ENCODE measurements at places on chromosomes 5 and 9. TPM values are rescaled to one million over a fixed set of nuclear protein-coding genes. Genes with fewer than 3 reads are reported as not detected.

The TERT gene
- not detected for total RNA-seq

The PCDHA6 gene
- total RNA-seq = 24.8 TPM

The FAXDC2 gene
- total RNA-seq = 7.2 TPM

The ENTREP1 gene
- 1.4 TPM for total RNA-seq

The NUTM2F gene
- total RNA-seq = not detected

The TMEM232 gene
- 19.3 TPM for total RNA-seq

The SLC25A2 gene
- not detected for total RNA-seq

The CCDC152 gene
- 12.9 TPM for total RNA-seq

The ZFP2 gene
- 9.4 TPM for total RNA-seq

DNA sequence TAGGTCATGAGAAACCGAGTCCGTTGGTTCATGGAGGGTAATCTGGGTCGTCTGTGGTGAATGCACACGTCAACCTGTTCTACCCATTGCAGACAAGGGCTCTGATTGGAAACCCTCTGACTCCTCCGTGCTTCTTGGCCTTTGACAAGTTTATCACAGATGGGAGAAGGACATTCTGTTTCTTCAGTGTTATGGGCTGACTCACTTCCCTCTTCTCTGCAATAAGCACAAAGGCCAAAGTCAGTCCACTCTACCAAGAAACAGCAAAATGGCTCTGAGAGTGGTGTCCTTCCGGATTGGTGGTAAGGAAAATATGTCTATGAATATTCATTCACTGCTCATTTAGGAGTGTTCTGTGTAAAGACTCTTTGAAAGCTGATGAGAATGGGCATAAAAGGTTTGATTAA lies 89.3 kb downstream of the FEM1C start:
- no peak for DNase-seq

GRCh38 chr5:97576956-97577355 lies 393.9 kb upstream of the RIOK2 start:
- no peak for DNase-seq

GRCh38 chr9:125398243-125398642 lies 136.6 kb downstream of the GAPVD1 start:
- DNase-seq = no peak

DNA sequence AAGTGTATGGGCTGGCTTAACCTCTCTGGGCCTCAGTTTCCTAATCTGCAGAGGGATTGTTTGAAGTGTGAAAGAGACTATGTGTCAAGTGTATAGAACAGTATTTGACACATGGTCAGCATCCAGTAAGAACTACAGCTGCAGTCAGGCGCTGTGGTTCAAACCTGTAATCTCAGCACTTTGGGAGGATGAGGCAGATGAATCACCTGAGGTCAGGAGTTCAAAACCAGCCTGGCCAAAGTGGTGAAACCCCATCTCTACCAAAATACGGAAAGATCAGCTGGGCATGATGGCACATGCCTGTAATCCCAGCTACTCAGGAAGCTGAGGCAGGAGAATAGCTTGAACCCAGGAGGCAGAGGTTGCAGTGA lies 31.9 kb upstream of the STING1 start:
- no peak for DNase-seq

DNA sequence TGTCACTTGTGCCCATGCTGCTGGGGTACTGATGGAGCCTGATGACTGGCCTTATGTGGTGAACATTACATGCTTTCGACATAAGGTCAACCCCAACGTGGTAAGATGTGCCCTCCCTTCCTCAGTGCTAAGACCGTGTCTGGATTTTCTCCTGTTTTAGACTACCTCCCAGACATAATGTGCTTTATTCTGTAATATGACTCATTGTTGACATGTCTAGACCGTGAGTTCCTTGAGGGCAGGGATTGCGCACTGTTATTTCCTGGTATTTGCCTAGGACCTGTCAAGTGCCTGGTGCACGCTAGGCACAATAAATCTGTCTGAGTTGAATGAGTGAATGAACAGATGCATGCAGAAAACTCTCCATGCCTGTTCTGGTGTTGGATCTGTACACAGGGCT lies 346.0 kb downstream of the KDM4C start:
- no peak for DNase-seq

DNA sequence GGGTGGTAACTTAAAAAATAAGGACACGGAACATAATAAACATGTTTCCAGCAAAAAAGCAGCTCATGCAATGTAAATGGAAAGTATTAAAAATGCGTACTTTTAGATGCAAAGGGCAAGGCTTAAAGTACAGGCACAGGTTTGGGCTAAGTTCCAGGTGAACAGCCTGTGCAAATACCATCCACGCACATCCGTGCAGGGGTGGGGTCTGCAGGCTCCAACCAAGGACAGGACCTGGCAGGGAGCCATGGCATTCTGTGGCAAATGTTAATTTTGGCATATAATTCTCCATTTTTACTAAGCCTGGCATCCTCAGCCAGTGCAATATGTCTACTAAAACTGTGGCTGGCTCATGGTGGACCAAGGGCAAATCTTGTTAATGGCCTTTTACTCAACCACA lies 365.8 kb upstream of the DAP start:
- no peak for DNase-seq

DNA sequence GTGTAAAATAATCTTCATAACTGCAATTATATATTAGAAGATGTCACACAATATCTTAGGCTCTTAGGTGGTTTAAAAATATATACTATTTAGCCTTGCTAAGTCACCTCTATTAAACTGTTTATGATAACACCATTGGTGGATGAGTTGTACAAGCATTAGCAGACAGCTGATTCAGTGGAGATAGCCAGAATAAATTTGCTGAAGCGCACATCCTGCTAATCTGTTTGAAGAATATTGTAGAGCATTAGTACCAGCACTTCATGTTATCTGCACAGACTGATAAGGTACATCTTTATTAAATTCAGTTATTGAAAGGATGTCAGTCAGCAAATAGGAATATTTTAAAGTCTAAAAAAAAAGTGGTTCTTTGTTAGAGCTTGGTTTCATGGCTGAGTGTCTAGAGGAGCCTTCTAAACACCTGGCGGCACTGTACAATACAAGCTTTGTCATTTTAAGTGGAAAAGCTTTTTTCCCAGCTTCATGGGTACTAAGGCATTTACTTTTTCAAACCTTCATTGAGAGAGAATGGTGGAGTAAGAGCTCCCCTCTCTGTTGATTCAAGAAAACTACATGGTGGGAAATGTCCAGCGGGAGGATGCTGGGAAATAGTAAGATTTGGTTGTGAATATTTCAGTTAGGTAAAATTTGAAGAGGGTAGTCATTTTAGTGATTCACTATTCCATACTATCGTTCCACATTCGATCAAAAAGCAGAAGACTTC lies 275.1 kb downstream of the SLF1 start:
- no peak for DNase-seq

DNA sequence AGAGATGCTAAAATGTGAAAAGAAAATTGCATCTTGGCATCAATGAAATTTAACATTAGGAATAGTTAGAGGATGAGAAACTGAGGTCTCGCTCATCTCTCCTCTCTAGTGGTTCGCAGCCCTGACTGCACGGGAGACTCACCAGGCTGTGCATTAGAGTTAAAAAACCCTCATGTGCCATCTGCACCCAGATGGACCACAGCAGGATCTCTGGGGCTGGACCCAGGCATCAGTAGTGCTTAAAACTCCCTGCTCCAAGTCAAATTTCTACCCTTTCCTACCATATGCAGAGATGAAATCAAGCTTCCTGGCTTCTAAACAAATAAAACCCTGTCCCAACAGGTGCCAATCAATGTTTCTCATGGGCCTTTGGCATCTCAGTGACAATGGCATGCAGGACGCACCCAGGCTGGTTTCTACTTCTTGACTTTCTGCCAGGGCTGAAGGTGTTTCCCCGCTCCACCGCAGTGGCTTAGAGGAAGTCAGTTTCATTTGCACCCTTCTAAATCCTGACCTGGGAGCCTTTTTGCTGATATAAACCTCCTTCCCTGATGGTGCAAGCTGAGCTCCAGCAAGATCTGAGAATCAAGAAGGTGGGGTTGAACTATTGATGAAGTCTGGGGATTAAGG lies 132.6 kb downstream of the NSG2 start:
- DNase-seq = no peak

DNA sequence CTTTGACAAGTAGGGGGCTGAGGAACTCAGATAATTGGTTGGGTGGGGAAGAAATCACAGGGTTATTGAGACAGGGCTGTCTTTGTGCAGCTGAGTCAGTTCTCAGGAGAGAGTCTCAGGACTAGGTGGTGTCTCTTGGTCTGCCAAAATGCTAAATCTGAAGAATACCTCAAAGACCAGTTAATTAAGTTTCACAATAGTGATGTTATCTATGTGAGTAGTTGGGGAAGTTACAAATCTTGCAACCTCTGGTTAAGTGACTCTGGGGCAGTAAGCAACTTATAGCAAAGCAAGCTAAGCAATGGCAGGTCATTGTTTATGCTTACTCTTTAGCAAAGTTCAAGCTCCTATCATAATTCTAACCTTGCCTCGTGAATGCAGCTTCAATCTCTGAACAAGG lies 53.6 kb downstream of the GIN1 start:
- no peak for DNase-seq

- DNase-seq = no peak
Observed at GRCh38 chr9:16207161-16207560, 654.3 kb downstream of the CCDC171 start.

DNA sequence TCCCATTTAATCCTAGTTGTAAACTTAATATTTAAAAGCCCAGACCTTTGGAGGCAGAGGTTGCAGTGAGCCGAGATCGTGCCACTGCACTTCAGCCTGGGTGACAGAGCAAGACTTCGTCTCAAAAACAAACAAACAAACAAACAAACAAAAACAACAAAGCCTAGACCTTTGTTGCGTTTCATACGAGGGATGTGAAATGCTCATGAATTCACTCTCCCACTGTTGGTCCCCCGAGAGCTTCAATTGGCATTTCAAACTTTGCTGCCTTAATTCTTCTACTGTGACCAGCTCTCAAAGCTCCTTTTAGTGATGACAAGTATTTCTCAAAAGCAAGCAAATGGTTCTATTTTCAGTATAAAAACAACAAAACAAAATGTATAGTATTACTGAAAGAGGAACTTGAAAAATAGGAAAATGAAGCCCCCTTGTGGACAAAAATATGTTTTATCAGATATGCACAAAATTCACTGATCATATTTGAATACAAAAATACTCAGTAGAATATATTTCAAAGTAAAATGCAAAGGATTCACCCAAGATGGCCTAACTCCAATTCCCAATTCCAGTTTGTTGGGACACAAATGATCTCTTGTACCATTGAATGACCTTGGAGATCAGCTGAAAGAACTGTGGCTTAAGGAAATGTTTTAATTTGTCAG lies 140.4 kb downstream of the ESM1 start:
- no peak for DNase-seq

DNA sequence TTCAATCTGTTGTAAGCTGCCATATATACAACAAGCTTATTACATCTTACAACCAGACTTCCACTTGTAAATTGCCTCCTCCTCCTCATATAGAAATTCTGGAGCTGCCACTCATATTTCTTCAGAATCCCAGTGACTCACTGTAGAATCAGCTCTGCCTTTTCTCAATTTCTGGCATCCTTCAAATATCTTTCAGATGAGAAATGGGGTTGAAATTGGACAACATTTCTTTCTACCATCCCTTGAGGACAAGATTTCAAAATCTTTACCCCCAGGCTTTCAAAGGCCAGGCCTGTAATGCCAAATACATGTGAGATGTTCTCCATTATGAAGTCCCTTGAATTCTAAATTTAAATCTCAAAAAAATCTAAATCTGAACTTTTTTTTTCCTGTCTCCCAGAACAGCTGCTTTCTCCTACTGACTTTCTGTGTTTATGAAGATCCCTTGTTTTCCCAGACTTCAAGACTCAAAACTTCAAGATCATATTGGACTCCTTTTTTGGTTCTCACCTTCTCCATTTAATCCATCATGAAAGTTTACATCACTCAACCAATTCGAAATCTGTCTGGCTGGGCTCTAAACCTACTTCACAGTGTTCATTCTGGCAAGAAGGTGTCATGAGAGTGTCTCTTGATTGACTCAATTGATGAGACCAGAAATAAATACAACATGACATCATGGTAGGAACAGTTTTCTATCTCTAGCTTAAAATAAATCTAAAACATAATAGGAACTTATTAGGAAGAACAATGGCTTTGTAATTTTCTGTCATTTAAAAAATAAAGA lies 109.8 kb downstream of the HMHB1 start:
- DNase-seq = no peak

GRCh38 chr9:86902991-86903733 lies 44.1 kb downstream of the GAS1 start:
- no peak for DNase-seq

- peak; percentile 33 for DNase-seq
Observed at GRCh38 chr9:34588671-34589635, 571 bp downstream of the CNTFR start.

DNA sequence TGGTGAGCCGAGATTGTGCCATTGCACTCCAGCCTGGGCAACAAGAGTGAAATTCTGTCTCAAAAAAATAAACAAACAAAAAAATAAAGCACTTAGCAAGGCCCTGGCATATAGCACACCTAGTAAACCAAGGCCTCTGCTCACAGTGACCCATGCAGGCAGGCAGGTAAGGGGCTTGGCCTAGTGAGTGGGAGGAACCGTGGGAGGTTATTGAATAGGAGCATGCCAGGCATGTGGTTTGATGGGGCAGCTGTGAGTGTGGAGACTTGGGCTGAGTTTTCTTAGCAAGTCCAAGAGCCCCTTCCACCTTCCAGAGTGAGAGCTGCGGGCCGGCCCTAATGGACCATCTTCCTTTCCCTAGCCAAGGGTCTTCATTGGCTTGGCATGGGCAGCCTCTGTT lies 4.5 kb upstream of the NDST1 start:
- DNase-seq = no peak

DNA sequence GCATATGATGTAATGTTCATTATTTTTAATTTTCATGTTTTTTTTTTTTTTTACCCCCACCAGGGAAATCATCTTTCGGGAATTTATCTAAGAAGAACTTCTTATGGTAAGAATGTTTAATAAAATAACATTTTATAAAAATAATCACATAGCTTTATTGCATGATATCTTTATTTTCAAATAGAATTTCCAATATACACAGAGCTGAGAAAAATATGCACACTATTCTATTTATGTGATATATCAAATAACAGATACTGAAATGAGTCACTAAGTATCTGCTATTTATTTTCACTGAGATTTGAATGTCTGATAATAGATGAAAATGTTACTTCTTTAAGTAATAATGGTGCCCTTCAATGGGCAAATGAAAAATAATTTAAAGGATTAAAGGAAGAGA lies 1217.3 kb downstream of the MAT2B start:
- no peak for DNase-seq

GRCh38 chr5:122997294-122997693 lies 39.2 kb downstream of the PPIC start:
- DNase-seq = no peak

- DNase-seq = no peak
Observed at GRCh38 chr9:112299514-112299913, 33.9 kb downstream of the PTBP3 start.

- DNase-seq = peak; percentile 31
Observed at GRCh38 chr9:130243015-130243881, 22.3 kb upstream of the HMCN2 start.

DNA sequence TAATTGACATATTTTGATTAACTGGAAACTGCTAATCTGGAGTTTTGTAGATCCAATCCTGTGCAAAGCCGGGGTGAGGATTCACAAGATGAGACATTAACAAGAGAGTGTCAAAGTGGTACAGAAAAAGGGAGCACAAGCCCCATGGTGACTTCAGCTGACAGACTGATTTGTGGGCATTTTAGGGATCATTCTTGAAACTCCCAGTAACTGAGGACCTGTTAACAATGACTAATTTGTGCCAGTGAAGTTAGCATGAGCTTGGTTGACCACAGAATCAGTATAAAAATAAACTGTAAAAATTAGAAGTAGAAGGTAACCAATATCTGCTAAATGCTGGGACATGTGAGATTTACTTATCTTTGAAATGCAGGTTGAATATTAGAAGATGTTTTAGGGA lies 1578.3 kb downstream of the EFNA5 start:
- no peak for DNase-seq

- DNase-seq = no peak
Observed at GRCh38 chr5:87169300-87169991, 98.2 kb upstream of the RASA1 start.
